Activated naive CD4-positive, alpha-beta T cell treated with anti-CD3 and anti-CD28 coated beads, Interleukin-2, amount 50 U/mL, for 72 hours (primary cell): ENCODE measurements at places on chromosomes 2 and 18. TPM values are rescaled to one million over a fixed set of nuclear protein-coding genes. Genes with fewer than 3 reads are reported as not detected.

Gene COLEC12
- total RNA-seq = not detected

Gene CAPG
- 39.8 TPM for total RNA-seq

Gene REG3G
- total RNA-seq = not detected

Gene CTAGE1
- not detected for total RNA-seq

Gene ASB18
- total RNA-seq = not detected

Gene IL36G
- not detected for total RNA-seq

- DNase-seq = no peak
Measured at GRCh38 chr2:68931799-68932198, 20.9 kb downstream of the GKN2 start.

DNA sequence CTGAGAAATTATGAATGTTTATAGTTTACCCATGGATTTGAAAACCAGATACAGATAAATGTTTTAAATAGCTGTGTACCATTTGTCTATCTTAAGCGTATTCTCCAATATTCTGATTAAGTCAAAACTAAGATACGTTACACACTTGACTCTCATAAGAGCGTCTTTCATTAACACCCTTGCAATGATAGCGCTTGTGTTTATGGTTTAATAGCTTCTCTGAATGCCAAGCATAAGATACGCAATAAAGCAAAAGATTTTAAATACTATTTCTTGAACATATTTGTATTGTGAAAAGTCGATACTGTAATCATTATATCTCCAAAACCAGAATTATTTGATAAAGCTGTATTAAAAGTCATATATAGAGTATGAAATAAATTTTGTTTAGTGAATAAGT lies 3.0 kb downstream of the CALCRL start:
- DNase-seq = no peak

DNA sequence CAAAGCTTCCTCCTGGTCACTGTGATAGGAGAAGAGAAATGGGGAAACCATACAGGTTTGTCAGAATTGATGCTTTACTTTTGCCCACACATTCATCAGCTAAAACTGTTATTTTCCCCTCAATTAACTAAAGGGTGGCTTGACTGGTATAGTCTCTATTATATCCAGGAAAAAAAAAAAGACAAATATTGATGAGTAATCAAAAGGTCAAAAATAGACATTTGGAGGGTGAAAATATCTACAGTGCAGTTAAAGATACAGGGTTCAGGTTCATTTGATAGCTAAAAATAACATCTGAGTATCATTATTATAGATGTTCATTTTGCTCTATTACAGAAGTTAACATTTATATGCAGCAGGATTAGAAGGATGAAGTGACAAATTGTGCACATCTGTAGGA lies 577.6 kb upstream of the FAM98A start:
- DNase-seq = no peak

DNA sequence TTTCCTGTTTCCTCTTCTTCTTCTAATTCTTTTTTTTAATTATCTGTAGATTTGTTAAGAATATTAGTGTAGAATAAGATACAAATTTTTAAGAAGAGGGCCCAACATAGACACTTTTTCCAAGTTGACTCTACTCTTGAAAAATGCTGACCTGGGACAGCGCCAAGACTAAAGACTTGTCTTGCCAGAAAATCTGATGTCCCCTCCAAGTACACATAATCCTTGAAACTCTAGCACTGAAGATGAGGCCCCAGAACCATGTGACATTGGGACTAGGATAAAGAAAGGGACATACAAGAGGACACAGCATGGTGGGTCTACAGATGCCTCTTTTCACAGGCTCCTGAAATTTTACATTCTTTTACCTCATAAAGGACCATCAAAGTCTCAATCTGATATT lies 271.6 kb upstream of the SESTD1 start:
- no peak for DNase-seq

DNA sequence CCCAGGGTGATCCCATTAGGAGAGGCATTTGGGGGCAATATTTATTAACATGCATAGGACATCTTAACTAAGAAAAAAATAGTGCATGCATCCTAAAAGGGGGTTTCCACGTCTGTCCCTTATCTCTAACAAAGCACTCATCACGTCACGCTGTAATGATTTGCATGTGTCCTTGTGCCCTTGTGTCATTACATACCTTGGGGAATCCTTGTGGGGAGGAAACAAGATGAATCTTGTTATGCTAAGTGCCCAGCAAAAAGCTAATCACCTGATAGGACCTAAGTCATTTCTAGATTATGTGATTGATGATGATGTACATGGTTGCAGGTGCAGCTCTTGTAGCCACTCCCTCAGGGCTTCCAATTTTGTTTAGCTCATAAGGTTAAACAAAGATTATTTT lies 250.9 kb downstream of the FBXO15 start:
- DNase-seq = no peak

DNA sequence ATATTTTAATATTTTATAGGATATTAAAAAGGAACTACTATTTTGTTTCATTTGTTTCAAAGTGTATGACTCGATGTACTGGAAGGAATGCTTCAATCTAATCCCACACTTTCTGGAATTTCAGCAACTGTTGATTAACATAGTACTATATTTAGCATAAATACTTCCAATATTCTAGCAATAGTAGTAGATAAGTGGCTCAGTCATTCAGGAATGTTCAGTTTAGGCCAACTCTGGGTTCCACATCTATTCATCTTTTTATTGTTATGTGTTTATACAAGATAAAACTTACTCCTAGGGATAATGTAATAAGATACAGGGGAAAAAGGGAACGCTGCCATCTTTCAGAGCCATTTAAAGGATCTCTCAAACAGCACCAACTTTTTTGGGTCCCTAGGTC lies 22.3 kb upstream of the ORC2 start:
- DNase-seq = no peak

GRCh38 chr2:145007093-145007959 lies 487.4 kb upstream of the ZEB2 start:
- DNase-seq = no peak

GRCh38 chr2:59583173-59583765 lies 970.2 kb downstream of the BCL11A start:
- no peak for DNase-seq
